CD4-positive, alpha-beta T cell treated with Interleukin-1 beta for 1 hour (primary cell): ENCODE measurements at places on chromosomes 5 and 9.

DNA sequence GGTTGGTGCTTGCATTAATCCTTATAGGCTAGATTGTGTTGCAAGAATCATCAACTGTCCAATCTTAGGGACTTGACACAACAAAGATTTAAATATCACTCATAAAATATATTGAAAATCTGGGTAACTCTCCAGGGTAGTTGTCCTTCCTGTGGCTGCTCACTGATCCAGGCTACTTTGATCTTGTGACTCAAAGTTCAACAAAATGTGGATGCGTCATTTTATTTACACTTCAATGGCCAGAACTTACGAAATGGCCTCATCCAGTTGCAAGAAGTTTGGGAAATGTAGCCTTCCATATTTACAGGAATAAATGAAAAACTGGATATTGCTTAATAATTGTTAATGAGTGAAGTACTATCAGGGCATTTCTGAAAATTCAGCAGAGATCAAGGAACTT is 235.5 kb upstream of the ACTBL2 start:
- DNase-seq: no peak

- DNase-seq: no peak
Observed at GRCh38 chr9:131404581-131404980, 10.7 kb downstream of the PRRC2B start.

- no peak for DNase-seq
Observed at GRCh38 chr5:142086679-142087078, 21.9 kb upstream of the NDFIP1 start.

DNA sequence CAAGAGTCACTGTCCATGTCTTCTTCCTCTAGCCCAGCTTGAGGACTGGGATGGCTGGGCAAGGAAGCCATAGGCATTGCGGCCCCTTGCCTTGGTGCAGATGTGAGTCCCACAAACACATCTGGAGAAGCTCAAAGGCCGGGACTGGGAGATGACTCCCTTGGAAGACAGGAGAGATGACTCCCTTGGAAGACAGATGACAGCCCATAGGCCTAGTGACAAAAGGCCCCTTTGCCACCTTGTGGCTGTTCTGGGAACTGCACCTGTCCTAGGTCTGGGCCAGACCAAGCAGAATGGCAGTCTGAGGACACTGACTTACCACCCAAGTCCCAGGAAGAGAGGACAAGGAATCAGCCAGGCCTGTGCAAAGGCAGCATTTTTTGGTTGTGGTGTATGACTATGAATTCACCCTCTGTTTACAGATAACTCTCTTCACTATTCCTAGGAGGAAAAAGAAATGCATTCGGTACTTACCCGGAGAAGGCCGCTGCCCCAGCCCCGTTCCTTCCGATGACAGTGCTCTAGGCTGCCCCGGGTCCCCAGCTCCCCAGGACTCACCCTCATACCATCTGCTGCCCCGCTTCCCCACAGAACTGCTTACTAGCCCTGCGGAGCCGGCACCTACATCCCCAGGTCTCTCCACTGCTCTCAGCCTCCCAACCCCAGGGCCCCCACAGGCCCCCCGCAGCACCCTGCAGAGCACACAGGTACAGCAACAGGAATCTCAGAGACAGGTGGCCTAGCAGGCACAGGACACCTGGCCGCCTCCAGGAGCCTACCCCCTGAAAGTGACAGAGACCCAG is 30.8 kb downstream of the SKP1 start:
- DNase-seq: peak; percentile 85

GRCh38 chr9:127209948-127210640 is 54.5 kb upstream of the GARNL3 start:
- no peak for DNase-seq

- no peak for DNase-seq
Observed at GRCh38 chr9:5301544-5301943, 3.0 kb downstream of the RLN2 start.
